ENCODE measurements at places on chromosomes 12 and 14. TPM values are rescaled to one million over a fixed set of nuclear protein-coding genes. Genes with fewer than 3 reads are reported as not detected.

Gene SIRT4
- 0.96 TPM for total RNA-seq

Gene FOXN4
- not detected for total RNA-seq

Gene OR4E2
- total RNA-seq: not detected

Gene ACSM4
- not detected for total RNA-seq

Gene ARHGAP9
- 0.38 TPM for total RNA-seq

Gene DCN
- 321 TPM for total RNA-seq

Gene CACNA1C
- total RNA-seq: 5.9 TPM

Gene ACOT4
- total RNA-seq: 1.4 TPM

Gene PLBD2
- 22.0 TPM for total RNA-seq

Gene OR4N5
- not detected for total RNA-seq

Gene ADAM20
- total RNA-seq: 0.38 TPM

Gene TAS2R20
- 1.2 TPM for total RNA-seq

Gene THTPA
- 11.3 TPM for total RNA-seq

Gene NAV3
- 62.1 TPM for total RNA-seq

Gene LIN7A
- total RNA-seq: 36.6 TPM

Gene OASL
- total RNA-seq: 0.56 TPM

Gene FAM181A
- not detected for total RNA-seq

Gene LDHB
- 890 TPM for total RNA-seq

Gene DDIT3
- 85.4 TPM for total RNA-seq
